Right ventricle myocardium inferior (tissue), 1 donor: ENCODE measurements at places on chromosomes 1 and 21. TPM values are rescaled to one million over a fixed set of nuclear protein-coding genes. Genes with fewer than 3 reads are reported as not detected.

Gene TTC22
- not detected for total RNA-seq

Gene CLDN8
- not detected for total RNA-seq

Gene CELA3A
- total RNA-seq: not detected

Gene DDOST
- total RNA-seq: 150 TPM

- no peak for DNase-seq
These were observed 650.4 kb downstream of the LMO4 start for GRCh38 chr1:87979079-87979478.
